CD4-positive, alpha-beta memory T cell (primary cell): ENCODE measurements at places on chromosomes 6 and 20. TPM values are rescaled to one million over a fixed set of nuclear protein-coding genes. Genes with fewer than 3 reads are reported as not detected.

DNA sequence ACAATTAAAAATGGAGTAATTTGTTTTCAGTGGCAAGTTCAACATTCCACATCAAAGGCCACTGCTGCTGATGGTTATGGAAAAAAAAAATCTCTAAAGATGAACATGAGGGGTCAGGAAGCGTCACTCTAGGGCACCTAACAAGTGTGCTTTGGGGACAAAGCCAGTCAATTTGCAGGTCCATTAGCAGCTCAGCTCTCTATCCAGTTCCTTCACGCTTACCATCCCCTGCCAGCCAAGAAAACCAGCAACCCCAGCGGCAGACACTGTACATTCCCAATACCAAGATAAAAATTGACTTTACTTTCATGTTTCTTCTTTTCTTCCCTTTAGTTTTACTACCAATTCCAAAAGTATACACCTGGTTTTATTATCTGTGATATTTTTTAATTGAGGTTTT is 10.1 kb downstream of the RFX6 start:
- DNase-seq, result no peak
- no peaks in the 10 kb centered on the region for H3K36me3 ChIP-seq
- H3K4me3 ChIP-seq, result no peak overlapping the region
- no peaks in the 10 kb centered on the region for H3K4me1 ChIP-seq

DNA sequence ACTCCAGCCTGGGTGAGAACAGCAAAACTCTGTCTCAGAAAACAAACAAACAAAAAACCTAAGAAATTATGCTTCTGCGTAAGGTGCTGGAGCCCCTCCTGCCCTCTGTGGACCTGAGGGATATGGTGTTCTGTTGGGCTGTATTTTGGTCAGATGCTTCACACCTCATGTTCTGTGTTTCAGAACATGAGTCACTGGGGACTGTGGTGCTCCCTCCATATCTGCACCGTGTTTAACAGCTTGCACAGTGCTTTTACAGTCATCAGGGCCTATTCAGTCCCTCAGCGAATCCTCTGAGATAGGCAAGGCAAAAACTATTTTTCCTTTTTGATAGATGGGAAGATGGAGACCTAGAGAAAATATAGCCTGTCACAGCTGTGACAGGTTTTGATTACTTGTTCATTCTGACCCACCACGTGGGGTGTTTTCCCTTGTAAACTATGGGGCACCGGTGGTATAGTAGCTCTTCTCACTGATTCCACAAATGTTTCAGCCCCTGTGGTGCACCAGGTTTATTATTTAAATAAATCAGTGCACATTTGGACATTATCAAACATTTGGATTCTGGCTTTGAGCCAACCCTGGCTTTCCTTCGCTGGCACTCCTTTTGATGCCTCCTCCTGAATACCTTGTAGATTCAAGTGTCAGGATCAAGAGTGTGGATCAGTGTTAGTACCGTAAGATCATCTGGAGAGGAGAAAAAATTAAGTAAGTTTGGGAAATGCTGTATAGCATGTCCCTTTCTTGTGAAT is 9.6 kb downstream of the TTPAL start:
- H3K4me3 ChIP-seq, result no peak overlapping the region
- no peaks in the 10 kb centered on the region for H3K4me1 ChIP-seq
- no peak overlapping the region for H3K27ac ChIP-seq
- peaks cover 39% of the 10 kb centered on the region for H3K36me3 ChIP-seq
- H3K27me3 ChIP-seq, result no peaks in the 10 kb centered on the region

GRCh38 chr20:20839771-20840170 is 127.3 kb upstream of the RALGAPA2 start:
- DNase-seq, result no peak
- H3K27me3 ChIP-seq, result no peaks in the 10 kb centered on the region
- H3K27ac ChIP-seq, result no peak overlapping the region
- H3K4me1 ChIP-seq, result no peaks in the 10 kb centered on the region
- H3K4me3 ChIP-seq, result no peak overlapping the region
- no peaks in the 10 kb centered on the region for H3K36me3 ChIP-seq

- no peak overlapping the region for H3K27ac ChIP-seq
- no peaks in the 10 kb centered on the region for H3K4me1 ChIP-seq
- no peak for DNase-seq
- H3K36me3 ChIP-seq, result no peaks in the 10 kb centered on the region
- H3K27me3 ChIP-seq, result no peaks in the 10 kb centered on the region
Observed at GRCh38 chr6:3961581-3962215, 112.5 kb downstream of the FAM50B start.

The ZNF311 gene
- polyA plus RNA-seq, result not detected

DNA sequence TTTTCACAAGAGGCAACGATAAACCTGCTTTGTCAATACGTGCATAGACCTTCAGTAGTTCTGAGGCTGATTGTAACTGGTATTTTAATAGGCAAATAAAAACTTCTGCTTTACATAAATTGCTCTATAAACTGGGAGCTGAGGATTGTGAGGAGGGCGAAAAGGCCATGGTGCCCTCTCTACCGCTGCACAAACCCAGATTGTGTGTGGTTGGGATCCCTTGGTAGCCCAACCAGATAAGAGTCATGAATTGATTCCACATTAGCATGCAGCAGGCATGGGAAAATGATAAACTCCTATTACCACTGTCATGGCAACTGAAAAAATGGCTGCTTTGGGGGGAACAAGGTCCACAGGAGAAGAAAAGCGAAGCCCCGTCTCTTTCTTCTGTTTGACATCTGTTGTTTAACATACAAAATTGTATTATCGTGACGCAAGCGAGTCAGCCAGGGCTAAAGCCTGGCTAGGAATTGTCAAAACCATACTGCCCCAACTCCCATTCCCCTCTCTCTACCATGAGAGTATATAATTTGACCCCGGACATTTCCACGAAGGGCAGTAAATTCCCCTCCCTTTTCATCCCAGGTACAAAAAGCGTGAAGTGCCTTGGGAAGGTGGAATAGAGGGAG is 157.8 kb upstream of the SALL4 start:
- DNase-seq, result no peak
- no peak overlapping the region for H3K27ac ChIP-seq
- H3K36me3 ChIP-seq, result no peaks in the 10 kb centered on the region
- no peak overlapping the region for H3K4me3 ChIP-seq
- H3K4me1 ChIP-seq, result no peaks in the 10 kb centered on the region

DNA sequence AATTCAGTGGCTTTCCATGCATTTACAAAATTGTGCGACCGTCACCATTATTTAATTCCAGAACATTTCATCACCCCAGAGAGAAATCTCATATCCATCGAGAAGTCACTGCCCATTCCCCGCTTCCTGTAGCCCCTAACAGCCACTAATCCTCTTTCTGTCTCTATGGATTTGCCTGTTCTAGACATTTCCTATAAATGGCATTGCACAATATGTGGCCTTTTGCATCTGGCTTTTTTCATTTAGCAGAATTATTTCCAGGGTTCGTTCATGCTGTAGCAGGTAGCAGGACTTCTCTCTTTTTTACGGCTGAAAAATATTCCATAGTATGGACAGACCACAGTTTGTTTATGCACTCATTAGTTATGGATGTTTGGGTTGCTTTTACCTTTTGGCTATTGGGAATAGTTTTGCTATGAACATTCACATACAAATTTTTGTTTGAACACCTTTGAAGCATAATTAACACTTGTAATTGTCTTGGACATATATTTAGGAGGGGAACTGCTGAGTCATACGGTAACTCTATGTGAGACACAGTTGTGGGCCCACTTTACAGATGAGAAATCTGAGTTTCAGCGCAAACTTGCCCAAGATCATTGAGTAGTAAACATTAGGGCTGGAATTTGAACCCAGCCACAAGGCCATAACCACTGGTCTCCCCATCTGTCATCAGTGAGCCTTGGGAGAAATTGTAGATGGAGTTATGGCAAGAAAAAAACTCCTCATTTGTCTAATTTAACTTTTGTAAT is 126.9 kb downstream of the BMP7 start:
- no peaks in the 10 kb centered on the region for H3K36me3 ChIP-seq
- H3K27me3 ChIP-seq, result no peaks in the 10 kb centered on the region
- no peak overlapping the region for H3K4me3 ChIP-seq
- no peaks in the 10 kb centered on the region for H3K4me1 ChIP-seq

DNA sequence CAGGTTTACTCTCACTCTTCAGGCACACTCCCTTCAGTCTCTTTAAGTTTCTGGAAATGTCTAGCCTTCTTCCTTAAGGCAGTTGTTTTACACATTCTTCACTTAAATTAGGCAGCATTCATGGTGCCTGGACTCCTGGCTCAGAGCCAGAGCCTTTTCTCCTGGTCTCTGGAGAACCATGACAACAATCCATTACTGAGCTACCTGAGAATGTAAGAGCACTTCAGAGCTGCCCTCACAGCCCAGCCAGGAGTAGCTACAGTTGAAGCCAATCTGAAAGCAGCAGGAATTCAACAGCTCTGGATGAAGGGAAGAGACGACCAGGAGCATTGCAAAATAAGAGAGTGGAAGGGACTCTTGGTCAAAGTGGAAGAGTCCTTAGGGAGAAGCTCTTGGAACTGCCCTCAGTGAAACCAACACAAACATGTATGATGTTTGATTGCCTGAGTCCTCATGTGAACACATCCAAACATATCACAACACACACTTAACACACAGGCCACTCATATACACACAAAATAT is 416.8 kb upstream of the SPTLC3 start:
- DNase-seq, result no peak
- H3K4me1 ChIP-seq, result no peaks in the 10 kb centered on the region
- no peak overlapping the region for H3K27ac ChIP-seq
- H3K27me3 ChIP-seq, result no peaks in the 10 kb centered on the region
- no peaks in the 10 kb centered on the region for H3K36me3 ChIP-seq
- H3K4me3 ChIP-seq, result no peak overlapping the region

The HLA-DRA gene
- 112 TPM for polyA plus RNA-seq

- H3K36me3 ChIP-seq, result no peaks in the 10 kb centered on the region
- no peaks in the 10 kb centered on the region for H3K4me1 ChIP-seq
- H3K27me3 ChIP-seq, result no peaks in the 10 kb centered on the region
Observed at GRCh38 chr6:152859225-152859624, 108.6 kb downstream of the VIP start.

The SDC4 gene
- 2.3 TPM for polyA plus RNA-seq

DNA sequence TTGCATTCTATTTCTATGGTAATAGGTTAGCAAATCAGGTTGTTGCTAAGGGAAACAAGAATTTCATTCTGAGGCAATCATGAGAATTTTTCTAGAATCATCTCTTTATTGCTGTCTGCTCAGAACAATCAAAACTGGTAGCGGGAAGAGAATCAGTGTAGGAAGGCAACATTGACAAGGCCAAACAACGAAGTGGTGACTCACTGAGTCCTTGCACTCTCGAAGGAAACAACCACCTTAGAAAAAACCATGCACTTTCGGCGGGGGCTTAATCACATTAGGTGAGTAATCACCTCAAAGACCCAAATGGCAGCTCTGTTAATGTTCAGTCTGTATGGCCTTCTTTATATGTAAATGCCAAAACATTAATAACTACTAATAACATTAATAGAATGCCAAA is 78.8 kb upstream of the MAP7 start:
- DNase-seq, result no peak
- no peaks in the 10 kb centered on the region for H3K27me3 ChIP-seq
- peaks cover 11% of the 10 kb centered on the region for H3K36me3 ChIP-seq
- no peaks in the 10 kb centered on the region for H3K4me1 ChIP-seq
- H3K27ac ChIP-seq, result no peak overlapping the region

DNA sequence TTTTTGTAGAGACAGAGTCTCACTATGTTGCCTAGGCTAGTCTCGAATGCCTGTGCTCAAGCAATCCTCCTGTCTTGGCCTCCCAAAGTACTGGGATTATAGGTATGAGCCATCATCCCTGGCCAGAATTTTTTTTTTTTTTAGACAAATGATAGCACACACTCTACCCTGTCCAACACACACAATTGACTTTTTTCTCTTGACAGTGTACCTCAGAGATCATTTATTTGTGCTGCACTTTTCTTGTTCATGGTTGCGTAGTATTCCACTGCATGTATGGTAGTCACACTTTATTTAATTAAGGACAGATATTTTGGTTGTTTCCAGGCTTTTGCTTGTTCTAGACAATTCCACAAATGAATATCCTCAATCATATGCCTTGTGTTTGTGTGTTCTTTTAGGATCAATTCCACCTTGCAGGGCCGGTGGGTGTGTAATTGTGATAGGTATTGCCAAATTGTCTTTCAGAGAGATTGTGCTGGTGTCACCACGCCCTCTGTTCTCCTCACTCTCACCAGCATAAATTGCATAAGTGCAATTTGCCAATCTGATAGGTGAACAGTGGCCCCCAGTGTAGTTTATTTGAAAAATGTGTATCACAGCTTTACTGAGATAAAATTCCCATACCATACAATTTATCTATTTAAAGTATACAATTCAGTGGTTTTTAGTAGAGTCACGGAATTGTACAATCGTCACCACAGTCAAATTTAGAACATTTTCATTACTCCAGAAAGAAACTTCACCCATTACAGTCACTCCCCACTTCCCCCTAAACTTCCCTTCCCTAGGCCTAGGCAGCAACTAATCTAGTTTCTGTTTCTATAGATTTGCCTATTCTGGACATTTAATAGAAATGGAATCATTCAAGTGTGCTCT is 20.1 kb downstream of the SRC start:
- no peak overlapping the region for H3K4me3 ChIP-seq
- no peak overlapping the region for H3K27ac ChIP-seq
- no peaks in the 10 kb centered on the region for H3K4me1 ChIP-seq
- H3K36me3 ChIP-seq, result no peaks in the 10 kb centered on the region
- DNase-seq, result no peak
- H3K27me3 ChIP-seq, result no peaks in the 10 kb centered on the region

- H3K4me1 ChIP-seq, result peaks cover 54% of the 10 kb centered on the region
- H3K36me3 ChIP-seq, result peaks cover 32% of the 10 kb centered on the region
- H3K4me3 ChIP-seq, result no peak overlapping the region
- H3K27me3 ChIP-seq, result no peaks in the 10 kb centered on the region
- no peak for DNase-seq
- H3K27ac ChIP-seq, result no peak overlapping the region
Observed at GRCh38 chr6:154218301-154218700, 138.3 kb downstream of the IPCEF1 start.

DNA sequence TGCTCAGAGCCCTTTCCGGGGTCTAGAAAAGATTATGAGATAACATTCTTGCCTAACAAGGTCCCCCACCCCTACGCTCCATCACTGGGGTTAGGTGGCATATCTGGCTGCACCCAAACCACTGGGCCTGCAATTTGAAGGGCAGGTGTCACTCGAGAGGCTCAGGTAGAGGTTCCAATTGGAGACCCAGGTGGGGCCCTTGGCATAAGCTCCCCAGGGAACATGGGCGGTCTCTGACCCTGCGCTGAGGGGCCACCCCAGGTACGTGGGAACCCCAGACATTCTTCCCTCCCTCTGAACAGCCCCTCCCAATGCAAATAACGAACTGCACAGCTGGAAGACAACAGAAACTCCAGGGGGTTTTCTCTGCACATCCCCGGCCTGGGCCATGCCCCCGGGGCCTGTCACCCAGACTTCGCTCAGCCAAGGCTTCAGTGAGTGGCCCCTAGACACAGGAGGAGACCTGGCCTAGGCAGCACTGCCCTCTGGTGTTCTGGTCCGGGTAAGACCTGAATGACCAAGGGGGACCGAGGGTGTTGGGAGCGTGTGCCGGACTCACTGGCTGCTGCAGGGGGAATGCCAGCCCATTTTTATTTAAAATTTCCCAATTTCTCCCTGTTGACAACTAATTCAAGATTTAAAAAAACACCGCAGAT is 47.5 kb downstream of the DSTN start:
- H3K4me3 ChIP-seq, result no peak overlapping the region
- no peak overlapping the region for H3K27ac ChIP-seq
- H3K36me3 ChIP-seq, result peaks cover 4% of the 10 kb centered on the region
- H3K27me3 ChIP-seq, result no peaks in the 10 kb centered on the region
- H3K4me1 ChIP-seq, result peaks cover 7% of the 10 kb centered on the region

- peaks cover 15% of the 10 kb centered on the region for H3K4me1 ChIP-seq
- no peak for DNase-seq
- H3K27ac ChIP-seq, result no peak overlapping the region
- peaks cover 4% of the 10 kb centered on the region for H3K27me3 ChIP-seq
Observed at GRCh38 chr6:117613920-117614560, 11.7 kb upstream of the GOPC start.
